Ureter (tissue), 1 donor: ENCODE measurements at places on chromosomes 7 and 10. TPM values are rescaled to one million over a fixed set of nuclear protein-coding genes. Genes with fewer than 3 reads are reported as not detected.

- DNase-seq: no peak
Measured at GRCh38 chr10:114172216-114172615, 1.8 kb downstream of the CCDC186 start.

DNA sequence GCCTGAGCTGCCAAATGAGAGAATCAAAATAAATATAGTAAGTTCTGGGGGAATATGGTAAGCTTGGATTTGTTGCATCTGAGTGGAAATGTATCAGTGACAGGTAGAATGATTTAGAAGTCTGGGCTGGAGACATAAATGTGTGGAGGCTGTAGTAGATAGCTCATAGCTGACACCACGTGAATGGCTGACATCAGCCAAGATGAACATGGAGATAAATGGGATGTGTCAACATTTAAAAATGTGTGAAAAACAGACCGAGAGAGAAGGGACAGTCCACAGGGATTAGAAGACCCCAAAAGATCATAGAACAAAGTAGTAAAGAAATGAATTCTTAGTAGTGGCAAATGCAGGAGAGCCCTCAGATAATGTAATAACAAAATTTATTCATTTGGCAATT is 40.9 kb downstream of the NAMPT start:
- DNase-seq: no peak

- DNase-seq: no peak
Measured at GRCh38 chr7:39453743-39454355, 112.4 kb upstream of the YAE1 start.

- no peak for DNase-seq
Measured at GRCh38 chr7:6232534-6232933, 39.9 kb downstream of the CYTH3 start.

- no peak for DNase-seq
Measured at GRCh38 chr10:50421026-50421719, 169.9 kb upstream of the ASAH2 start.

- no peak for DNase-seq
Measured at GRCh38 chr10:52644373-52645186, 128.0 kb downstream of the MBL2 start.

DNA sequence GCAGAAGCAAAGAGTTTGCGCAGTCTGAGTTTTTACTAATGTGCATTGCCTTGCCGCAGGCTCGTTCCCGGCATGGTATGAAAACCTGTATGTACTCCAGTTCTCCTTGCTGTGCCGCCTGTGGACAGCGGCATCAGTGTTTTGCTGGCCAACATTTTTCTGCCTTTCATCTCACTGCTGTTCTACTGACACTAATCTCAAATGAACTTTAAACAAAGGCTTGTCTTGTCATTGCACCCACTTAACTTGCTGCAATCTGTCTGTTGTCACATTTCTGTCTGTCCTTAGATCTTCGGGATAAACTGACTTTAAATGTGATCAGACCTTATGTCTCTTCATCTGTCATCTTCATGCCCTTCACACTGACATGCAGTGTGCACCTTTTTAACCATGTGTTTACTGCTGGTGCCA is 71.7 kb upstream of the ZNRF2 start:
- DNase-seq: no peak

DNA sequence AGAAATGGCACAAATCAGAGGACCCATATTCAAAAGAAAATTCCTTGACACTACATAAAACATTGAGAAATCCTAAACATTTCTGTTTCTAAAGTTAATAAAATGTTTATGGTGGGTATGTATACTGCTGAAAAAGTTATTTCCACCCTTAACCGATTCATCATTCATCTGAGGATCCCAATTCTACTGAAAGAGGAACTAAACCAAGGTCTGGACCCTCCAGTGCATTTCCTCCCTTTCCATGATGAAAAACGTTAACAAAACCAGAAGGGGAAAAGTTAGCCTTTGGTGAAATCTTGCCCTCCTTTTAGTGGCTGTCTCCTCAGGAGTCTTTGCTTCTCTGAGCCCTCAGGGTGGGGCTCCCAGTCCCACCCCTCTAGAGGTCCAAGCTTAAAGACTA is 144.5 kb upstream of the ASAH2 start:
- DNase-seq: no peak

The LEP gene
- 0.89 TPM for total RNA-seq

The ABCB8 gene
- 32.4 TPM for total RNA-seq

The VGF gene
- not detected for total RNA-seq

The ADRB1 gene
- total RNA-seq: 1.4 TPM

The BAZ1B gene
- 65.0 TPM for total RNA-seq

The TMEM26 gene
- total RNA-seq: 4.1 TPM
